M059J (cell line): ENCODE measurements at places on chromosomes 13 and 19.

DNA sequence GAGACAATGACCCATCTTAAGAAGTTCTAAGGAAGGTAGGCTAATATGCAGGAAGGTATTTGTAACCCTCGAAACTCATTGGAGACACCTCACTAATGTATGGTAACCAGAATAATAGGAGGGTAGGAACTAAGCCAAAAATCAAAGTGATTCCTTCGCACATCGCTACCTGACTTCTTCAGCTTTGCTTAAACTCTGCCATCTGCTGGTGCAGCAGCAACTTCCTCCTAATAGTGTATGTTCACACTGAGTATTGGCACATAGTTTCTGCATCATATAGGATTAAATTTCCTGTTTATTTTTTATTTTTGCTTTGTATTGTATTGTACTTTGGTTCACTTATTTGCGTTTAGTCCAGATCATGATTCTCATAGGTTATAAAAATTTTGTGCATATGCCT lies 676.2 kb downstream of the GPC5 start:
- DNase-seq: no peak

DNA sequence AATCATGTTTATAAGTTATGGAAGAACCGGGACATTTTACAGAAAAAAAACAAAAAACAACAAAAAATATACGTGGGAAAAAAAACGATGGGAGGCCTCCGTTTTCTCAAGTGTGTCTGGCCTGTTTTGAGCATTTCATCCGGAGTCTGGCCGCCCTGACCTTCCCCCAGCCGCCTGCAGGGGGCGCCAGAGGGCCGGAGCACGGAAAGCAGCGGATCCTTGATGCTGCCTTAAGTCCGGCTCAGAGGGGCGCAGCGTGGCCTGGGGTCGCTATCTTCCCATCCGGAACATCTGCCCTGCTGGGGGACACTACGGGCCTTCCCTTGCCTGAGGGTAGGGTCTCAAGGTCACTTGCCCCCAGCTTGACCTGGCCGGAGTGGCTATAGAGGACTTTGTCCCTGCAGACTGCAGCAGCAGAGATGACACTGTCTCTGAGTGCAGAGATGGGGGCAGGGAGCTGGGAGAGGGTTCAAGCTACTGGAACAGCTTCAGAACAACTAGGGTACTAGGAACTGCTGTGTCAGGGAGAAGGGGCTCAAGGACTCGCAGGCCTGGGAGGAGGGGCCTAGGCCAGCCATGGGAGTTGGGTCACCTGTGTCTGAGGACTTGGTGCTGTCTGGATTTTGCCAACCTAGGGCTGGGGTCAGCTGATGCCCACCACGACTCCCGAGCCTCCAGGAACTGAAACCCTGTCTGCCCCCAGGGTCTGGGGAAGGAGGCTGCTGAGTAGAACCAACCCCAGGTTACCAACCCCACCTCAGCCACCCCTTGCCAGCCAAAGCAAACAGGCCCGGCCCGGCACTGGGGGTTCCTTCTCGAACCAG lies 1.8 kb upstream of the APOE start:
- peak; percentile 58 for DNase-seq

GRCh38 chr19:32914879-32915660 lies 45.5 kb upstream of the SLC7A9 start:
- DNase-seq: peak; percentile 38

- DNase-seq: no peak
Measured at GRCh38 chr13:33838647-33839046, 20.7 kb downstream of the RFC3 start.

- no peak for DNase-seq
Measured at GRCh38 chr19:57583104-57583520, 833 bp upstream of the ZIK1 start.

- no peak for DNase-seq
Measured at GRCh38 chr13:46348961-46349360, 38.1 kb downstream of the RUBCNL start.

DNA sequence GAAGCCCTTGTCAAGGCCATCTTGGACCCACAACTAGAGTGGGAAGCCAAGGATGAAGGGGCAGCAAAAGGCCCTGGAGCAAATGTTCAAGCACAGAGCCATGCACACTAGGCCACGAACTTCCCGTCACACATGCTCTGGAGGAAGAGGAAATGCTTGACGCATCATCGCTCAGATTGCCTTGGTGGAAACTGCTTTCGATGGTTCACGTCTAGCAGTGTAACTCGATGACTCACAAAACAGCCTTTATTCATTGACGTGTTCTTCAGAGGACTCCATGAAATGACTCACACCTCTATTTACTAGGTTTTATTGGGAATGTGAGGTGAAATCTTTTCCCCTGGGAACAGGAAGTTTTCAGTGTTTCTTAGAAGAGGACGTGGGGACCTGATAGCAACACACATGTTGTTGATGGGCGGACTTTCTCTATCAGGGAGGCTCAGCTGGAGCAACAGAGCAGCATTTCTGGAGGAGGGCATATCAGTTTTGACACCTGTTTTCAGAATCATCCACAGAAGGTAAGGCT lies 79.8 kb upstream of the FLT1 start:
- peak; percentile 98 for DNase-seq

DNA sequence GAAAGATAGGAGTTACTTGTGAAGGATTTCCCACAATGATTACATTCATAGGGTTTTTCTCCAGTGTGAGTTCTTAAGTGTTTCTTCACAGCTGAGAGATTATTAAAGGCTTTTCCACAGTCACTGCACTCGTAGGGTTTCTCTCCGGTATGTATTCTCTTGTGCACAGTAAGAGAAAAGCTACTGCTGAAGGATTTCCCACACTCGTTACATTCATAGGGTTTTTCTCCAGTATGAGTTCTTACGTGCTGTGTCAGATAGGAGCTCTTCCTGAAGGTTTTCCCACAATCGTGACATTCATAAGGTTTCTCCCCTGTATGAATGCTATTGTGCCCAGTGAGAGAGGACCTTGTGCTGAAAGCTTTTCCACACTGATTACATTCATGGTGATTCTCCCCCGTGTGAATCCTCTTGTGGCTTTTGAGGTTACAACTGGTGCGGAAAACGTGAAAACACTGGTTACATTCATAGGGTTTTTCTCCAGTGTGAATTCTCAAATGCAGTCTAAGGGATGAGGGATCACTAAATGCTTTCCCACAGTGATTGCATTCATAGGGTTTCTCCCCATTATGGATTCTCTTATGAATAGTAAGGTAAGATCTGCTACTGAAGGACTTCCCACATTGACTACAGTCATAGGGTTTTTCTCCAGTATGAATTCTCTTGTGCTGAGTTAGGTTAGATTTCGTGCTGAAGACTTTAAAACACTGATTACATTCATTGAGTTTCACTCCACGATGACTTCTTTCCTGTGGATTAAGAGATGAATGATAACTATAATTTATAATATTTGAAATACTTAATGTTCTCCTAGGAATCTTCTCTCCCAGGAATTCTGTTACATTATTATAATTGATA lies 20.6 kb downstream of the ZNF558 start:
- DNase-seq: peak; percentile 6

- no peak for DNase-seq
Measured at GRCh38 chr19:51632126-51632525, 1.9 kb upstream of the SIGLEC5 start.

DNA sequence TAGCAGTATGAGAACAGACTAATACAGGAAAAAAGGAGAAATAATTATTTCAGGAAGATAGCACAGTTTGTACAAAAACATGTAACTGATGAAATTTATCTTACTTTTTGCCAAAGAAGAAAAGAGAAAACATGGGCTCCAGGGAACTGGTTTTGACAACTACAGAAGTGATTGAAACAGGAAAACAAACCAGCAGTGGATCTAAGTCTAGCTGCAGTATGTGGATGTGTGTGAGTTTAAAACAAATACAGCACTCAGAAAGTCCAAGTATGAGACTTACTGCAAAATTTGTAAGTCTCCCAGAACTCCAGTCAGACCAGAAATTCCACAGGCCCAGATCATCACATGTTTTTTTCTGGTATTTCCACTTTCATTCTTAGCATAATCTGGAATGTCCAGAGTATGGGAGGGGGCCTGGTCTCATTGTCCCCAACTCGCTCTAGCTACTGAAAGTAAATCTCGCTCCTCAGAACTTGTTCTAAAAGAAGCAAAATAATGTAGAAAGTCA lies 259.5 kb downstream of the NHLRC3 start:
- DNase-seq: no peak

DNA sequence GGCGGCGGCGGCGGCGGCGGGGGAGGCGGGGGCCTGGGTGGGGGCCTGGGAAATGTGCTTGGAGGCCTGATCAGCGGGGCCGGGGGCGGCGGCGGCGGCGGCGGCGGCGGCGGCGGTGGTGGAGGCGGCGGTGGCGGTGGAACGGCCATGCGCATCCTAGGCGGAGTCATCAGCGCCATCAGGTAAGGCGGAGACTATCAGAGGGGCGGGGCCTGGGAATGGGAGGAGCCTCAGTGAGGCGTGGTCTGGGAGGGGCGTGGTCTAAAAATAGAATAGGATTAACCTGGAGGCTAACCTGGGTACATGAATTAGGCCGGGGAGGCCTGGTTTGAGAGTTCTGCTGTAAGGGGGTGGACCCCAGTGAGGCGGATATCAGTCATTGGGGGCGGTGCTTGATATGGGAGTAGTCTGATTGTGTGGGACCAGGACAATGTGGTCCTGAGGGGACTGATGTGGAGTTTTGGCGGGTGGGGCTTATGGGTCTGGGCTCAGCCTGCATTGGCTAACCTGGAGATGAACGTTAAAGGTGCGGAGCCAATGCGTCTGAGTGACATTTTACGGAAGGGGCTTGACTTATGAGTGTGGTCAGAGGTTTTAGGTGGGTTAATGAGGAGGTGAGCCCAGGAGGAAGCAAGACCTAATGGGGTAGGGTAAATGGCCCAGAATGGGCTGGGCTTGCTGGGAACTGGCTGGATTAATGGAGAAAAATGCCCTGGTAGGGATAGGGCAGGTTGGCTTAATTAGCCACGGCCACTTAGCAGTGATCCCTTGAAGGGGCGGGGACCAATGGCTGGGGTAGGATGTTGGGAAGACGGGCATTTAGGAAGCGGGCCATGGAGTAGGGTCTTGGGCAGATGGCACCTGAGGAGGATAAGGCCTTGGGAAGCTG lies 1.4 kb downstream of the CAPNS1 start:
- peak; percentile 79 for DNase-seq

DNA sequence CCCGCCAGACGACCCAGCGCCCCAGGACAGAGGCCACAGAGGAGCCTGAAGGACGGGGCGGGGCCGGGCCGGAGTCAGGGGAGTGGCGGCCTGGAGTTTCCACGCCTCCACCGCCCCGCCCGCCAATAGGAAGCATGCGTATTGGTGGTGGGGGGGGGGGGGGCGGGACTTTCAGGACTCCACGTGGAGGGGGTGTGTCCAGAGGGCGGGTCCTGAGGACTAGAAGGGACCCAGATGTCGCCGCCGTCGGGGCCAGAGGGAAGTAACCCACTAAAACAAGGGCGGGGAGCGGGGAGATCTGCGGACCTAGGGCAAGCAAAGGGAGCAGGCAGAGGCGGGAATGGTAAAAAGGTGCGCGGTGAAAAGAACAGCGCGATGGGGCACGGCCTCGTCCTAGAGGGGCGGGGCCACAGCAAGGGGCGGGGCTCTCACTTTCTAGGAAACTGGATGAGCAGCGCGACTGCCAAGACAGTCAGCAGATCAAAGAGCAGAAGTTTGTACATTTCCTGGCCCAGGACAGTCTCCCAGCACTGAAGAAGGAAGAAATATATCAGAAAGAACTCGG lies 2.8 kb upstream of the LENG1 start:
- DNase-seq: no peak

GRCh38 chr19:39924389-39924788 lies 10.0 kb downstream of the FCGBP start:
- no peak for DNase-seq

- DNase-seq: no peak
Measured at GRCh38 chr13:50912851-50913250, 3.3 kb downstream of the RNASEH2B start.

GRCh38 chr13:113178896-113179167 lies 20.4 kb downstream of the PROZ start:
- DNase-seq: peak; percentile 23

DNA sequence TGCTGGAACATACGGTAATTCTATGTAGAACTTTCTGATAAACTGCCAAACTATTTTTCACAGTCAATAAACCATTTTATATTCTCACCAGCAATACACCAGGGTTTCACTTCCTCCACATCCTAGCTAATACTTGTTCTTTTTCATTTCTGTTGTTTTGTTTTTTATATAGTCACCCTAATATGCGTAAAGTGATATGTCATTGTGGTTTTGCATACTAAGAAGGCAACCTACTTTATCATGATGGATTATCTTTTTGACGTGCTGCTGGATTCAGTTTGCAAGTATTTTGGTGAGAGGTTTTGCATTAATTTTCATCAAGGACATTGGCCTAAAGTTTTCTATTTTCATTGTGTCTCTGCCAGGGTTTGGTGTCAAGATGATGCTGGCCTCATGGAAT lies 1384.1 kb downstream of the UQCRFS1 start:
- DNase-seq: no peak

- no peak for DNase-seq
Measured at GRCh38 chr13:77563111-77563510, 27.6 kb downstream of the SCEL start.

DNA sequence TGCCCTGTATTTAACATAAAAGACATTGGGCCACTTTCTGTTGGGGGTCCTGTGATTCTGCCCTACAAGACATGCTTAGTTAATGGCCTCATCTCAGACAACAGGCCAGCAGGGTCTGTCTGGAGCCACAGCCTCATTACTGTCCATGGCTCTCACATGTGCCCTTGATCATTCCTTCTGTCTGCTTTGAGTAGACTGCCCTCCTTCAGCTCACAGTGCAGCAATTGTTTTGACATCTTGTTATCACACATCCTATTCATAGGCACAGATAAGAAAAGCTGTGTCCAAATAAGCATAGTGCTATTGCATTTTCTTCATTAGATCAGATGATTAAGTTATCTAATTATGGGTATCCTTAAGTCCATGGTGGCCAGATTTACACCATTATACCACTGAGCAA lies 127.9 kb downstream of the KCTD12 start:
- DNase-seq: no peak

GRCh38 chr19:55156202-55157063 lies 1.1 kb downstream of the TNNI3 start:
- DNase-seq: peak; percentile 46

GRCh38 chr13:51636349-51636890 lies 52.2 kb downstream of the WDFY2 start:
- no peak for DNase-seq

GRCh38 chr13:102729560-102730270 lies 34.9 kb upstream of the METTL21C start:
- DNase-seq: peak; percentile 73

DNA sequence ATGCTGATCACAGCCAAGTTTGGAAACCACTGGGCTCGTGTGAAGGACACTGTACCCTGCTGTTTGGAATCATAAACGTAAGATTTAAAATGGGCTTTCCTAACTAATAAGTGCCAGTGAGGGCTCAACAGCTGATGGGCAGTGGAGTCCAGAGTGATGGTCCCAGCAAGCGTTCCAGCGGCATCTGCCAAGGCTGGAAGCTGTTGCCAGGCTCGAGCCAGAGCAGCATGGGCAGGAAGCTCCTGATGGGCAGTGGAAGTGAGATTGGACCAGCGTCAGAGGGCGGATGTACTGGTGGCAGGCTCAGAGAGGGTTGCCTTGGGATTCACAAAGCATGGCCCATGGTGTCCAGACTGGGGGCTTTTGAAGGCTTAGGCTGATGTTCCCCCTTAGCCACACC lies 30.2 kb downstream of the COL4A2 start:
- DNase-seq: no peak

GRCh38 chr13:32278426-32278825 lies 36.7 kb downstream of the ZAR1L start:
- peak; percentile 60 for DNase-seq

- no peak for DNase-seq
Measured at GRCh38 chr13:26824581-26824980, 64.0 kb upstream of the GPR12 start.

- DNase-seq: no peak
Measured at GRCh38 chr19:8511573-8512101, 2.3 kb downstream of the ZNF414 start.
